Mesothelial cell of epicardium (in vitro differentiated cells): ENCODE measurements at places on chromosomes 16 and 17.

DNA sequence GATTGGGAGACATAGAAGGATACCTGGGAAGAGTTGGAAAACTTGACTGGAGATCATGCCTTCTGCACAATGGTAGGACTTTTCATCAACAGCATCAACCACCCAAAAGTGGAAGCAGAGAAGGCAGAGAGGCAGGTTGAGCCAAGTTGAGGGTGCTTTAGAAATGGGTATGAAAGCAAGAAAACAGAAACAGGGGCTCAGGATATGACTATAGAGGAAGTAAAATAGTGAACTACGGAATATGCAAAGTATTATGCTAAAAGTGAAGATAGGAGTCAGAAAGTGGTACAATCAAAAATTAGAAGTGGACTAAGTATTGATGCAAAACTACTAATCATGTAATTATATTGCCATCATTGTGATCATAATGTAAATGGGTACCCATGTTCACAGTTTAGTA lies 16.1 kb upstream of the ARHGAP44 start:
- no peak for DNase-seq
- H3K4me1 ChIP-seq, result no peaks in the 10 kb centered on the region
- H3K36me3 ChIP-seq, result no peaks in the 10 kb centered on the region

- no peak overlapping the region for H3K27ac ChIP-seq
- no peak overlapping the region for H3K4me3 ChIP-seq
- H3K27me3 ChIP-seq, result no peaks in the 10 kb centered on the region
- no peak for DNase-seq
Measured at GRCh38 chr17:3208484-3208883, 1.0 kb downstream of the OR1A1 start.

- DNase-seq, result peak; percentile 87
- H3K4me1 ChIP-seq, result peaks cover 21% of the 10 kb centered on the region
- no peaks in the 10 kb centered on the region for H3K36me3 ChIP-seq
- peak within 1 kb of the TSS; percentile 89 for H3K27ac ChIP-seq
- H3K27me3 ChIP-seq, result peaks cover 52% of the 10 kb centered on the region
Measured at GRCh38 chr17:7716901-7717755, at the start of gene DNAH2. Gene DNAH2, plus strand, starts transcription at chr17:7717744. Its CDS starts 1,991 bp downstream, at chr17:7719735.

GRCh38 chr17:79746889-79747507 lies 16.3 kb downstream of the ENPP7 start:
- H3K4me3 ChIP-seq, result peak overlapping the region; percentile 47
- peaks cover 15% of the 10 kb centered on the region for H3K4me1 ChIP-seq
- no peak overlapping the region for H3K27ac ChIP-seq
- DNase-seq, result no peak
